ENCODE measurements at places on chromosomes 7 and 10.

DNA sequence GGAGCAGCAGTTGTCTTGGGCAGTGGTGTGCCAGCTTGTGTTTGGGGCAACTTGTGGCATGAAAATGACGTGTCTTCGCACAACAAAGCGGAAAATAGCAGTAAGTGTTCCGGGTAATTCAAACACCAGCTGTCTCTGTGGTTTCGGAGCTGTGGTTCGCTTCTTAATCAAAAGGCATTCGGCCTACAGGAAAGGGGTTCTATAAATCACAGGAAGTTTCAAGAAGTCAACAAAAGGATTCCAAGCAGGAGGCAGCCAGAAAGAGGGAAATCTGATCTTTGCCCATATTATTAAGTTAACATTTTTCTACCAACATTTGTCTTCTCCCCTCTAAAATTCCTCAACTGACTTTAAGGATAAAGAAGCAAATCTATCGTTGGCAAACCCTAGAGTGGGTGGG lies 353.4 kb downstream of the FGFR2 start:
- no peak for DNase-seq

- no peak for DNase-seq
These were observed 351.8 kb upstream of the ETV1 start for GRCh38 chr7:14341200-14341775.

GRCh38 chr10:128879441-128880140 lies 587.5 kb upstream of the MGMT start:
- no peak for DNase-seq

DNA sequence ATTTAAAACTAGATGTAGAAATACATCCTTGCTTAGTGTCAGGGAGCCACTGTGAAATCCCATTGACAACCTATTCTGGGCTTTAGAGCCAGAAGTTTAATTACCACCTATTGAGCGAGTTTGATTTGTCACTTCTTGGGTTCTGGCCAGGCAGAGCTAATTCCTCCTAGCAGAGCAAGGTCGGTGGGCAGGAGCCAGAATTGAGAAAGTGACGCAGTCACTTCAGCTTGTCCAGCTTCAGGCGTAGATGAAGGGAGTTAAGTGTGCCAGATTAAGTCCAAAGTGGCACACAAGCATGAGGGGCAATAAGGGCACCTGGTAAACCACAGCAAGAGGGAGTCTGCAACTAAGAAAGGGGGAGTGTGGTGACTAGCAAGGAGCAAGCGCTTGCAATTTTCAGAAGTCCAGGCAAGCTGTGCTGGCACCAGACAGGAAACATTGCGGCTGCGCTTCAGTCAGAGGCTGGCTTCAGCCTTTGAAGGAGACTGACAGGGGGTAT lies 119.4 kb downstream of the ST7 start:
- no peak for DNase-seq

DNA sequence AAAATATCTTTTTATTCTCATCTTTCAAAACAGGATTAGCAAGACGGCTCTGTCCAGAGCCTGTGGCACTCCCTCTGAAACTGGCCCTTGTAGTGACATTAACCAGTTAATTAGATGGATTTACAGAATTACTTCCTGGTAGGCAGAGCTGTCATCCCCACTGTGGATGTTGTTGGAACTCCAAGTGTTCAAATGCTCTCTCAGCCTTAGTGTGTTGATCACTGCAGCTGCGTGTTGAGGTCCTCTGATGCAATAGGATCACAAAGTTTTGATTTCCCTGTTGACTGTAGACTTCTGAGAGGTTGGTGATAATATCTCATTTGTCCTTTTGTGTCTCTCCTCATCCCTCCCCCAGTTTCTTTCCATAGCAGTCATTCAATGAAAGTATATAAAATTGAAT lies 117.3 kb upstream of the CDK6 start:
- DNase-seq = no peak

DNA sequence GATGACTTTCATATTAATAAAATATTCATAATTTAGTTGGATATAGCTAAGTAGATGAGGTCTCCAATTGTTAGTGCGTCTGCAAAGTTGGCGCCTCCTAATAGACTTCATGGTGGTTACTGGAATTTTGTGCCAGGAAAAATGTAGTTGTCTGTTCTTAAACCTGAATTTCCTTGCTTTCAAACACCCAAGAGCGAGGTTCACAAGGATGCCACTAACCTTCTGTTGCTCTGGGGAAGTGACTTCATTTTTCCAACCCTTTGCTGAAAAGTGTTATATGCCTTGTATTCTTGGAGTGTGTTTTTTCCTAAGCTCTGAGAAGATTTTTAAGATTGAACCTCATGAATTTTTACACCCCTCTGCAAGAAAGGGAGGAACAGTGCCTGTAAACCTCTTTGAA lies 98.9 kb upstream of the GLCCI1 start:
- no peak for DNase-seq

- DNase-seq = no peak
These were observed 75.8 kb downstream of the ZNF92 start for GRCh38 chr7:65449505-65449852.

- DNase-seq = no peak
These were observed 761.5 kb upstream of the C7orf33 start for GRCh38 chr7:147829016-147829415.

DNA sequence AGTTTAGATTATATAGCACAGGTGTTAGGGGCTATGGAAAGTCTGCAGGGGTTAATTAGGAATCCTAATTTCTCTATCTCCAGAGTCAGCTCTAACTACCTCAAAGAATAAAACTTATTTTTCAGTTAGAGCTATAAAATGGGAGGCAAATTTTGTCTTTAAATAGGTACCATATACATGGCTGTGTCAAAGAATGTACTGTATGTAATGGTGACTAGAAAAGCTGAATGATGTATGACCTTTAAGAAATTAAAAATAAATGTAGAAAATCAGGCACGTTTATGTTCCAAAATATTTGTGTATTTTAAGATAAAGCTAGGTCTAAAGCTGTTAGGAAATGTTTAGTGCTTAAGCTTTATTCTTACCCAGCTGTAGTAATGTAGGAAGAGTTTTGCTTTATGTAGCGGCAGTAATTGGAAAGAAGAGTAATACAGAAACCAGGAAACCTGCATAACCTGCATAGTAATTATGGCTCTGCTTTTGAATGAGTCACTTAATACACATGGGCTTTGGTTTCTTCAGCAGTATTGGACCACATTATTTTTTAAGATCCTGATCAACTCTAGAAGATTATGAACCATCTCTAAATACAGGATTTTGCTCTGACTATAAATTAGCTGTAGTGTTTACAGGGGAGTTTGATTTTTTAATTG lies 85.0 kb downstream of the KMT2E start:
- no peak for DNase-seq

DNA sequence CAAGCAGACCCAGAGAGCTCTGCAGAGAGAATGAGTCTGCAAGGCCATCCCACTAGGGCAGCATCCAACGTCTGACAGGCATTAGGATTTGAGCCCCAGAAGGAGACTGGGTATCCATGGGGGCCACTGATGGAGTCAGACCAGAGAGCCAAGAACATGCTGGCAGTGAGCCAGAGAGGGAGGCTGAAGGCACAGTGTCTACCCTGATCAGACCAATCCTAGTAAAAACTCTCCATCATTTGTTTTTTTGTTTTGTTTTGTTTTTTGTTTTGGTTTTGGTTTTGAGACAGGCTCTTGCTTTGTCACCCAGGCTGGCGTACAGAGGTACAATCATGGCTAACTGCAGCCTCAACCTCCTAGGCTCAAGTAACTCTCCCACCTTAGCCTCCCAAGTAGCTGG lies 133.1 kb upstream of the LYZL2 start:
- DNase-seq = no peak

DNA sequence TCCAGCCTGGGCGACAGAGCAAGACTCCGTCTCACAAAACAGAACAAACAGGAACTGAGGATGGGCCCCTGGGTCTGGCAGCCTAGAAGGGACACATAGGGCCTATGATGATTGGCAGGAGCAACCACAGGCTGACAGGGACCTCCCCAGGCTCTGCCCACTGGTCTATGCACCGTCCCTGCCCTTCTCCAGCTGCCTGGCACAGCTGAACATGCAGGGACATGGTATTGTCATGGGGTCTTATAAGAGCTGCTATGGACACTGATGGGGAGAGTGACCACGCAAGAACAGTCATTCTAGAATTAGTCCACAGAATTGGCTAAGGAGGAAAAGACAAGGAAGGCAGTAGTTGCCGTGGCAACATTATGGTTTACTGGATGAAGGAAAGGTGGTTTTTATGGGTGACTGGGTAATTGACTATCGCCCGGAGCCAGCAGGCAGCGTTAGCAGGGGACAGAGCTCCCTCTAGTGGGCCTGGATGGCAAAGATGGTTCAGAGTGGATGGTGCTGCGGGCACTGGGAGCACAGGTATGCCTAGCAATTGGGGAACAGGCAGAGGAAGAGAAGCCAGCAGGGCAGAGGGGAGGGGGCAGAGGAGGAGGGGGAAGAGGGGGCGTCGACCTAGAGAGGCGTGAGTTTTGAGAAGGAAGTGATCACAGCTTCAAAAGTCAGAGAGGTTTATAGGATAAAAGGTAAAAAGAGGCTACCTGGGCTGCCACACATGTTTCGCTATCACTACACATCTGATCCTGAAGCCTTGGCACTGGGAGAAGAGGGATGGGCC lies 7.8 kb upstream of the TRIM56 start:
- peak; percentile 68 for DNase-seq

- no peak for DNase-seq
These were observed 362.9 kb downstream of the MAGI2 start for GRCh38 chr7:79090543-79090942.

DNA sequence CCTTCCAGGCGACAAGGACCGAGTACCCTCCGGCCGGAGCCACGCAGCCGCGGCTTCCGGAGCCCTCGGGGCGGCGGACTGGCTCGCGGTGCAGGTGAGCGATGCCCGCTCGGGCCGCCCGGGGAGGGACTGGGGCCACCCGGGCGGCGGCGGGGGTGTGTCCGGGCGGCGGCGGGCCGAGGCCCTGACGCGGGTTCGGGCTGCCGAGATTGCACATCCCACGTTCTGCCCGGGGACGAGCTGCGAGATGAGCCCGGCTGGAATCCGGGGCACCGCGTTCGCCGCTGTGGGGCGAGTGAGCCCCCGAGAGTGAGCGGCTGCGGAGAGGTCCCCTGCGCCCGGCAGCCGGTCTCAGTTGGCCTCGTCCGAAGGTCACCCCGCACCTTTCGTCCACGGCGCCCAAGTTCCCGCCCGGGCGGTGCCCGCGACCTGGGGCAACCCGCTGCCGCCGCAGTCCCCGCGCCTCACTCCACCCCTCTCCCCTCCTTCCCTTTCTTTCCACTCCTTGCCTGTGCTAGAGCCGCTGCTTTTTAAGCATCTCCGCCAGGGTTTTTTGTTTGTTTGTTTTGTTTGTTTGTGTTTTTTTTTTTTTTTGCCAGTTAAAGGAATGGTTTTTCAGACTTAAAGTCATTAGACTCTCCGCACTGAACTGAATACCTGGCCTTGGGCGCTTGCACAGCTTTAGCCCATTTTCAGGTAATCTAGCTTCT lies 515 bp downstream of the RALA start:
- peak; percentile 10 for DNase-seq

- DNase-seq = no peak
These were observed 1.8 kb upstream of the KIF20B start for GRCh38 chr10:89699581-89700064.

DNA sequence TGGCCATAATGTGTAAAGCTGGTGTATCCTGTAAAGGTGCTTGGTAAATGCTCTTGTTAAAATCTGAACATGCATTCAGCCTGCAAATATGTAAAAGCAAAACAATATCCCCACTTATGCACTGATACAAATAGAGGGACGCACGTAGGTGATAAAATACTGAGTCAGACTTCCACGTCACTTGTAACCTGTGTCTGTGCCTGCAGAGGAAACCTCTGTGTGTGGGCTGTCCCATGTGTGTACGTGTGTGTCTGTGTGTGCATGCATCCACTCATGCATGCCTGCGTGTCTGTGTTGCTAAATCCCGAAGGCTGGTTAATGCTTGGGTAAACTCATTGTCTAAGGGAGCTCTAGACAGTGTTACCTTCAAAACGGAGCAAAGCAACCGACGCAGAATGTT lies 68.9 kb downstream of the KLF6 start:
- no peak for DNase-seq

- no peak for DNase-seq
These were observed 717 bp downstream of the ADCY1 start for GRCh38 chr7:45574669-45575500.

DNA sequence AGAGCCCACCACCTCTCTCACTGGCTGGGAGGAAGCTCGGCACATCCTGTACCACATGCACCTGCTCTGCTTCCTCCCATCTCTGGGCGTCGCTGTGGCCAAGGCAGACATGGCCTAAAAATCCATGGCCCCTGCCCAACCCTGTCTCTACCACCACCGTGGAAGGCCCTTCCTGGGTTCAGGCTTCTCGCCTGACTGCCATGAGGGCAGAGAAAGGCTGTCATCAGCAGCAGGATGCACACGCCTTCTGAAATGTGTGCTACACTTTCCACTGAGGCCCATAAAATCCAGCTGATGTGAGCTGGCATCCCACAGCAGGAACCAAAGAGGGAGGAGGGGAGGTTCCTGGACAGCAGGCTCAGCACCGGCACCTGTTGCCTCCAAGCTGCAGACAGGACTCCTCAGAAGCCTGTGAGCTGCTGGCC lies 93.4 kb downstream of the PTPRN2 start:
- DNase-seq = no peak

- no peak for DNase-seq
These were observed 32.2 kb upstream of the ZNF438 start for GRCh38 chr10:31063841-31064240.

GRCh38 chr7:106418526-106418925 lies 133.7 kb upstream of the NAMPT start:
- no peak for DNase-seq

DNA sequence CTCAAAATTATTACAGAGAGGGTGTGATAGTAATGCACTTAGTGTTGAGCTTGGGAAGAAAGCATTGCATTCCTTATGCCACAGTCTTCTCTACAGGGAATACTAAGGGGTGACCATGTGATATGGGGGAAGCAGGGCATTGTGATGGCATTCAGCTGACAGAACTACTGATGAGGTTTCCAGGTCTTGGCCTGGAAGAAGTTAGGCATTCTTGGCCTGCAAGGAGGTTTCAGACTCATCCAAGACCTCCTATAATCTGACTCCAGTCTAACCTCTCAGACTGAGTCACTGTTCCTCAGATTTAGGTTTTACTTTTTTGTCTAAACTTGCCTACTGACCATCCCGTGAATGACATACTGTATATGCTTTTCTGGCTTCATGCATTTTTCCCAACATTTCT lies 7.9 kb downstream of the STMP1 start:
- no peak for DNase-seq

GRCh38 chr7:63925262-63925625 lies 73.4 kb upstream of the ZNF722 start:
- DNase-seq = no peak

GRCh38 chr10:84095811-84096497 lies 43.4 kb upstream of the GHITM start:
- no peak for DNase-seq

- DNase-seq = no peak
These were observed 56.6 kb downstream of the PON1 start for GRCh38 chr7:95267754-95268153.

GRCh38 chr7:44284881-44285541 lies 40.4 kb downstream of the CAMK2B start:
- DNase-seq = no peak

- no peak for DNase-seq
These were observed 71.6 kb downstream of the ADRA2A start for GRCh38 chr10:111148440-111148839.

GRCh38 chr10:93150990-93151547 lies 77.4 kb downstream of the CYP26A1 start:
- DNase-seq = no peak

GRCh38 chr10:19638182-19638895 lies 177.9 kb upstream of the PLXDC2 start:
- no peak for DNase-seq
